ENCODE measurements at places on chromosomes 4 and X.

- DNase-seq, result no peak
Observed at GRCh38 chr4:4789462-4789861, 70.0 kb upstream of the MSX1 start.

DNA sequence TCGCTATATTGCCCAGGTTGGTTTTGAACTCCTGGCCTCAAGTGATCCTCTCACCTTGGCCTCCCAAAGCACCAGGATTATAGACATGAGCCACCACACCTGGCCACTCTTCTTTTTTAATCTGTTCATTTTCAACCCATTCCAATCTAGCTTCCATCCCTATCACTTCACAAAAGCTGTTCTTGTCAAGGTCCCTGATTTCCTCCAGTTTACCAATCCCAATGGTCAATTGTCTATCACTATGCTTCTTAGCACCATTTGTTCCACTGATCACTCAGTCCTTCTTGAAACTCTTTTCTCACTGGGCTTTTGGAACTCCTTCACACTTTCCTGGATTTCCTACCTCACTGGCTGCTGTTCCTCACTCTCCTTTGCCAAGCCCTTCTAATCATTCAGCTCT, 38.6 kb downstream of the PRPS1 start:
- DNase-seq, result no peak

- no peak for DNase-seq
Observed at GRCh38 chr4:71025654-71026053, 32.2 kb downstream of the DCK start.

- DNase-seq, result no peak
Observed at GRCh38 chrX:50671661-50672060, 142.3 kb downstream of the SHROOM4 start.

GRCh38 chr4:44869222-44869882, 143.0 kb upstream of the GNPDA2 start:
- no peak for DNase-seq

GRCh38 chr4:182238355-182238931, 4.8 kb upstream of the TENM3 start:
- DNase-seq, result no peak

DNA sequence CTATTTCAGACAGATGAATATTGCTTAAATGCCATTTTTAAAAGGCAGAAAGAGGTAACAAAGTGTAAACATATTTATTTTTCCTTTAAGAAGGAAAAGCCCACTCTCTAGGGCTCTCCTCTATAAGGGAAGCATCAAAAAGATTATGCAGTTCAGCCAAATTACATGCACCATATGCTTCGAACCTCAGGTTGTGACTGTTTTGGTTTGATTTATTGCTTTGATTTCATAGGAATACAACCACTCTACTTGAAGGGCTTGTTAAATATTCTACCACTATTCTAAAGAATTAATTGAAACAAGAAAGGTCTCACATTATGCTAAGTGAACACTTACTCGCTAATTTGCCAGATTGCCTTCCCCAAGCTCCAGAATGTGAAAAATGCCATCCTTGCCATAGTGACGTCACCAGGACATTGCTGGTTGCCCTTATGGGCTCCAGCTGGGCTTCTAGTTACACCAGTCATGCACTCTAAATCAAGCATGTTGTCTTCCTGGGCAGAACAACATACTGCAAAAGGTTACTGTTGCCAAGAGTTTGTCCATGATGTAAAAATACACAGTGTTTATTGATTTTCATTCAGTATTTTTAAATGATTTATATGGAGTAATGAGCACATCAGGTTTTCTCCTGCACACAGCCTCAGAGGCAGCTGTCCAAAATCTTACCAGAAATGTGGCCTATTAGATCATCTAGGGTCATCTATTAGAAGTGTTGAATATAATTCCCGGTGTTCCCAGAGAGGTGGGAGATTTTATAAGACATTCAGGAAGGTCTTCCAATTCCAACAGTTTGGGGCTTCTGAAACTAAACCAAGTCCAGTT, 164.4 kb upstream of the RAPGEF2 start:
- peak; percentile 74 for DNase-seq

DNA sequence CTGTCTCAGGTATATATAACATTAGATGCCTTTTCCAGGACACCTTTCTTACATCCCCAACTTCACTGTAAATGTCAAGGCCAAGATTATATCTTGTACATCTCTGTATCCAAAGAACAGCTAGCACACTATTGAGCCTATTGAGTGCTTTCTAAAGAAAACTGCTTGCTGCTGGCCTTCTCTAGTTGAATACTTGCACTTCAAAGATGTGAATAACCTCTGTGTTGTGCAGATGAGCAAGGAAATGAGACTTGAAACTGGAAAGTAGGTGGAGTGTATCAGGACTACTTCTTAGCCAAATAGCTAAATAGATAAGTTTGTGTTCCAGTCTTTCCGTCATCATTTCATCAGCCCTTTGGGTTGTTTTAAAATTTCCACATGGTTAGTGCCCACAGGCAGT, 704.4 kb upstream of the AMOT start:
- no peak for DNase-seq

DNA sequence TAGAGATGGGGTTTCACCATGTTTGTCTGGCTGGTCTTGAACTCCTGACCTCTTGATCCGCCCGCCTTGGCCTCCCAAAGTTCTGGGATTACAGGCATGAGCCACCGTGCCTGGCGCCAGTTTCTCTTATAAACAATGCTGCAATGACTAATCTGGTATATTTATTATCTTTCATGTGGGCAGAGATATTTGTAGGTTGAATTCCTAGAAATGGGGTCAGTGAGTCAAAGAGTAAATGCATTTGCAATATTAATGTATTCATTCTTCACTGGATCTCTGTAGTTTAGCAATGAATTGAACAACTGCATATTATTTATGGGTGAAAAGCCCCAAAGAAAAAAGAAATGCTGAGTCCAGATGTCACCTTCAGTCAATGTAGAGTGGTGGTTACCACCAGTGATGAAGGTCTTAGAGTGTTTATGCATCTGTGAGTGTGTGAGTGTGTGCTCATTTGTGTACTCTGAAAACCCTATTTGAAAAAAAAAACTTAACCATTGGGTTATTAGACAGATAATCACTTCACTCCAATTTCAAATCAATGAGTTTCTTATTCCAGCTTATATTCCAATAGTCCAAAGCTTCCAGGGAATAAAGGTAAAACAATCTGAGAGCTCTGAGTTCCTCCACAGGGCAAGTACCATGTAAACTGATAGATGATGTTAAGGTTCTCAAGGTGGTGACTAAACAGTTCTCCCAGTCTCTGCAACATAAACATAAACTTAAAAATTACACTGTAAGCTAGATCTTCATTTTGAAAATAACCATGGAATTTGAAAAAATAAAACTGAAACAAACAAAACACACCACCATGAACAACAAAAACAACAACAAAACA, 22.6 kb upstream of the CD38 start:
- no peak for DNase-seq

- DNase-seq, result no peak
Observed at GRCh38 chr4:42150653-42151567, 1.5 kb downstream of the BEND4 start.

DNA sequence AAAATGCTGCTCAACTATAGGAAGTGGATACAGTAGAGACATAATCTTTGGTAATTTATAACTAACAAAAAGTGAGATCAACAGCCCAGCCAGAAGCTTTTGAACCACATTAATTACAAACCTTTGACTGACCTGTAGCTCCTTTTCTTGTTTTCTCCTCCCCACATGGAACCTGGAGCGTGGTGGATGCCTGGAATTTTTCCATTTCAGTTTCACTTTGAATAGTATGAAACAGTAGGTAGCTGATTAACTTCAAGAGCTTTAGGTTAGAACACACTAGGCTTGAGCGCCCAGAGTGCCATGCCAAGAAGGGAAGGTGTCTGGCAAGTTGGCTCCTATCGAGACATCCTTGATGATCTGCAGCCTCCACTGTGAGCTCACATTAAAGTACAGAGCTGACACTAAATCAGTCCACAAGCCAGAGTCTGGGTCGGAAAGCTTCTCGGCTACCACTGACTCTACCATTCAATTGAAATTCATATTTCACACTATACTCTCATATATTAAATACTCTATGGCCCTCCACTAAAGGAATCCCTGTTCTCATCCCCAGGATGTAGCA, 143.4 kb downstream of the GLRA2 start:
- DNase-seq, result no peak

DNA sequence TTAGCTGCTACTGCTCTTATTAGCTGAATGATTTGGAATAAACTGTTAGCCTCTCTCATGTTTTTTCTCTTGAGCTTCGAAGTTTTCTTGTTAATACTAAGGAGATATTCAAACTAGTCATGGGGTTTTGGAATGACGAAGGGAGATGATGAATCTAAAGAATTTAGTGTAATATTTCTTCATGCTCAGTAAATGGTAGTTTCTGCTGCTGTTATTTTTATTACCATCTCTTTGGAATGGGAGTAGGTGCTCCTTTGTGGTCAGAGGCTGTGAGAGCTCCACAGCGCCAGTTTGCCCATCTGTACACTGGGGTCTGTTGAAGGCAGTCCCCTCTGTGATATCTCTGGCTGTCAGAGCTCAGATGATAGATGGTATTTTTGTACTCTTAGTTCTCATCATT, 33.7 kb downstream of the HTT start:
- no peak for DNase-seq

DNA sequence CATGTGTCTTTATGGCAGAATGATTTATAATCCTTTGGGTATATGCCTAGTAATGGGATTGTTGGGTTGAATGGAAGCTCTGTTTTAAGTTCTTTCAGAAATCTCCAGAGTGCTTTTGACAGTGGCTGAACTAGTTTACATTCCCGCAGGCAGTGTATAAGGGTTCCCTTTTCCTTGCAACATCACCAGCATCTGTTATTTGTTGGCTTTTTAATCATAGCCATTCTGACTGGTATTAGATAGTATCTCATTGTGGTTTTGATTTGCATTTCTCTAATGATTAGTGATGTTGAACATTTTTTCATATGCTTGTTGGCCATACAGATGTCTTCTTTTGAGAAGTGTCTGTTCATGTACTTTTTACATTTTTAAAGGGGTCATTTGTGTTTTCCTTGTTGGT, 129.8 kb downstream of the TBCK start:
- no peak for DNase-seq

DNA sequence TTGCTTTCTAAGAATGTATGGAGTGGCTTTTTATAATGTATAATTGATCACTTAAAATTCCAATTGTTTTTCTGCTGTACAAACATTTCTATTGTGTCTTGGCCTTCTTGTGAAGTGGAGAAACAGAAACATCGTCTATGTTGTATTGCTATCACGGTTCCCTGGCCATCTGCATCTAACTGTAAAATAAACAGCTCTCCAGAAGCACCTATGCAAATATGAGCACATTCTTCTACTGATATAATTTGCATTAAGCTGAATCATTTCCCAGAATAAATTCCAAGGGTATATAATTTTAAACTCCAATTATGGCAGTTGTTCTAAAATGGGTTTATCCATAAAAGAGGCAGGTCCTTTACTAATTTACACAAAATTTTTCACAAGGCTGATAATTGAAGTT, 261.6 kb upstream of the STS start:
- DNase-seq, result no peak

- DNase-seq, result no peak
Observed at GRCh38 chr4:170849969-170850368, 760.2 kb upstream of the AADAT start.

DNA sequence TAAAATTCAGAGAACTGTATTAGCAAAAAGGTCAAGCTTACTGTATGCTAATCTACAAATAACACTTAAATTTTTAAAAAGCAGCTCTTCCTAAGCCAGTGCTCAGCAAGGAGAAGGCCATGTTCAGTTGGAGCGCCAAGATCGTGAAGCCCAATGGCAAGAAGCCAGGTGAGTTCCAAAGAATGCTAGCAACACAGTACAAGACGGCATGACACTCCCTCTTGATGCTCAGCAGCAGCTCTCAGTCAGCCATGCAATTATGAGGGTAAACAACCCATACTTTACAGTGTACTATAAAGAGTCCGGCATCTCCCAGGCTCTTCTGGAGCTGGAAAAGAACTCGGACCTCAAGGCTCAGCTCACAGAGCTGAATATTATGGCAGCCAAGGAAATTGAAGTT, 34.9 kb downstream of the STX18 start:
- no peak for DNase-seq

DNA sequence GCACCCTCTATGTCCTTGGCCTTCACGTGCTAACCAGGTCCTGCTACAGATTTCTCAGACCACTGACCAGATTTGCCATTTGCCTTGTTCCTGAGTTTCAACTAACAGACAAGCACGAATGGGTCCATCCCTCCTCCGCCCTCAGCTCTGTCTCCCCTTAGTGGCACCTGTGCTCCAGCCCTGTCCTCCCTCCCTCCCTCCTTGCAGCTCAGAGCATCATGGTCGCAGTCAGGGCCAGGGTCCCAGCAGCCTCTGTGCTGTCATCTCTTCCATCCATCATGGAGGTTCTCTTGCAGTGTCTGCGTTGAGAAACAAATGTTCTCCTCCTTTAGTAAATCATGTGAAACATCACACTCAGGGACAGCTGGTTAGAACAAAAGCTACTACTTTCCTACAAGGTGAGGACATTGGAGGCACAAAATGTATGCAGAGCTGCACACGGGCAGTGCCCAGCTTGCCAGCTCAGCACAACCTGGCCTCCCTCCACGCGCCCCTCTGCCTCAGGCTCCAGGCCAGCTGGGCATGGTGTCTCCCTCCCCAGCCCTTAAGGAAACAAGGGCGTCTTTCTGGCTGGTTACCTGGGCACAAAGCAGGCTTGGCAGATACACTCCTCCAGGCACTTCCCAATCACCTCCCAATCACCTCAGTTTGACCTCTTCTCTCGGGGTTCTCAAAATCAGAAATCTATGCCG, 79.5 kb upstream of the ATP6AP2 start:
- DNase-seq, result no peak

Data from NCI-H524 treated with DMSO at 0.1 percent for 48 hours (cell line).